ENCODE measurements at places on chromosomes 5 and 9. TPM values are rescaled to one million over a fixed set of nuclear protein-coding genes. Genes with fewer than 3 reads are reported as not detected.

DNA sequence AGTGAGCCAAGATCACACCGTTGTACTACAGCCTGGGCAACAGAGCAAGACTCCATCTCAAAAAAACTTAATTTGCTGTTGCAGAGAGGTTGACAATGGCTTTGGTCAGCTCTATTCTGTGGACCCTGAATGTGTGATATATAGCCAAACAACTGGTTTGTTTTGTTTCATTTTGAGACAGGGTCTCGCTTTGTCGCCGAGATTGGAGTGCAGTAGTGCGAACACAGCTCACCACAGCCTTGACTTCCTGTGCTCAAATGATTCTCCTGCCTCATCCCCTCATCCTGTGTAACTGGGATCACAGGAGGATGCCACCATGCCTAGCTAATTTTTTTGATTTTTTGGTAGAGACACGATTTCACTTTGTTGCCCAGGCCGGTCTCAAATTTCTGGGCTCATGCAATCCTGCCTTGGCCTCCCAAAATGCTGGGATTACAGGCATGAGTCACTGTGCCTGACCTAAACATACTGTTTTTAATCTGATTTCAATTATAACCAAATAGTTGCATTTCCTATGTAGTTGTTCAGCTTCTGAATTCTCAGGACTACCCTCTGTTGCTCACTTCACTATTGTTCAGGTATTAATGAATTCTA, 9.8 kb downstream of the RNF183 start:
- DNase-seq = no peak

FOXD4L3 gene
- total RNA-seq = 0.22 TPM

DNA sequence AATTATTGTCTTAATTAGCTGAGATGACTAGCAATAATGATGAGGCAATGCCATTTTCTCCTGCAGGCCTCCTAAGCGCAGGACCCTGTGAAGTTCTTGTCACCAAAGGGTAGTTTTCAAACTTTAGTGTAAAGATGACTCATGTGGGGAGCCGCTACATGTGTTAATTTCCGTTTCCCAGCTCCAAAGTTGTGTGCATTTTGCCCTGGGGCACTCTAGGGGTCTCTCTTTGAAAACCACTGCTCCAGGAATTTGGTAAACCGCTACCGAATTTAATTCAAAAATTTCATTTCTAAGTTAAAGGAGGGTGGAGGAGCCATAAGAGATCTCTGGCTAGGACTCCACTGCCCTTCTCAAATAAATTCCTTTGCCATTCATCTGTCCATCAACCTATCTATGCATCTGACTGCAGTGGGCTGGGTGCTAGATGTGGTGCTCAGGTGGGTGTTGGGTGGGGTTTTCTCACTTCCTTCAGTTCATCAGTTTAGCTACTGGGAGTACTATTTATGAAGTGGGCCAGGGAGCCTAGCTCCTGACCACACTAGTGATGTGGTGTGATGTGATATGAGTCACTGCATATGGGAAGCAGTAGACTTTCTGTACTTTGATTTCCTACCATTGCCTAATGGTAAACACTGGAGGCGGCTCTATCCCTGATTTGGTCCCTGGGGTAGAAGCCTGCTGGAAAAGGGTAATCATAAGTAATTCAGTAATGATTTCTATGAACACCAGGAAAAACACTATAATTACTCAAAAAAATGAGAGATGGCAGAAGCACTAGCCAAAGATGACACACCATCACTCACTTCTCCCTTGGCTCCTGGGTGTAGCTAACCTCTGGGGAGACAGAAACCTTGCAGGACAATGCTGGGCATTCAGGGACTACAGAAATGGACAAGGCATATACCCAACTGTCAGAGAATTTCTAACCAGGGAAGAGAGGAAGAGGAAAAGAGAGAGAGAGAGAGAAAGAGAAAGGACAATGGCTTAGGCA, 4.0 kb upstream of the ZSWIM6 start:
- no peak overlapping the region for H3K4me3 ChIP-seq
- no peak overlapping the region for H3K27ac ChIP-seq
- H3K4me1 ChIP-seq = peaks cover 19% of the 10 kb centered on the region
- no peak for DNase-seq
- H3K36me3 ChIP-seq = no peaks in the 10 kb centered on the region

DNA sequence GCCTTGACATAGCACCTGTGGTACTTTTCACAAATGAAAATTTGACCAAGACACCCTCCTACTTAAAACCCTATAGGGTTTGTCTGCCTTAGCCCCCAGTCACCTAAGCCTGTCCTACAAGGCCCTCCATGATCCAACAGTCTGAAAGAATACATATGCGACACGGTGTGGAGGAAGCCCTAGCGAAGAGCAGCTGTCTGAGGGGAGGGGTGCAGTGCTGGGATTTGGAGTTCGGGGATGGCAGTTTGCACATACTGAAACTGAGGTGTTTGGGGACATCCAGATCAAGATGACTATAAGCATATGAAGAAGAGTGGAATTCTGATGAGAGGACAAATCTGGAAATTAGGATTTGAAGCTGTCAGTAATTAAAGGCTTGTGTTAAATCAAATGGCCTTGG, 7.2 kb upstream of the MYORG start:
- DNase-seq = no peak
- no peaks in the 10 kb centered on the region for H3K27me3 ChIP-seq
- H3K4me3 ChIP-seq = no peak overlapping the region

SLC34A3 gene
- total RNA-seq = not detected

Measured in Karpas-422 (cell line).